Naive thymus-derived CD8-positive, alpha-beta T cell (primary cell): ENCODE measurements at places on chromosomes 1 and 21. TPM values are rescaled to one million over a fixed set of nuclear protein-coding genes. Genes with fewer than 3 reads are reported as not detected.

Gene CRNN
- not detected for total RNA-seq

Gene GBP1
- 45.7 TPM for total RNA-seq

Gene GSTM1
- total RNA-seq: not detected

Gene DIO1
- not detected for total RNA-seq

Gene RAB3B
- 0.05 TPM for total RNA-seq

Gene IFNLR1
- 4.6 TPM for total RNA-seq

DNA sequence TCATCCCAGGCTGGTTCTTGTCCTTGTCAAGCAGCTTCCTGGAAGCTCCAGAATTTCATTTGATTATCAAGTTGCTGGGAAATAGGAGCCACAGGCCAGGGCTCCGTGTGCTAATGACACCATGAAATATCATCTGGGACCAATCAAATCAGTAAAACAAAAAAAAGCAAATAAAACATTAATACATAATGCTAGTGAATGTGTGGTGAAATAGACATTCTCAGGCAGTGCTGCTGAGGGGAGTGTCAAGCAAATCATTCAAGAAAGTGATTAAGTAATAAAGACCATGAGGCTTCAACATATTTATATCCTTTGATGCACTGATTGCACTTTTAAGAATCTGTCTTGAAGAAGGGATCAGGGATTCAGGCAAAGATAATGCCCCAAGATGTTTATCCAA, 213.7 kb downstream of the MATN1 start:
- no peaks in the 10 kb centered on the region for H3K36me3 ChIP-seq
- no peak overlapping the region for H3K27ac ChIP-seq
- peaks cover 11% of the 10 kb centered on the region for H3K27me3 ChIP-seq
- DNase-seq: no peak
- no peak overlapping the region for H3K4me3 ChIP-seq

GRCh38 chr1:39258146-39258924, 53.8 kb downstream of the MACF1 start:
- H3K4me1 ChIP-seq: peaks cover 10% of the 10 kb centered on the region
- no peaks in the 10 kb centered on the region for H3K27me3 ChIP-seq
- no peak overlapping the region for H3K4me3 ChIP-seq
- peak overlapping the region; percentile 54 for H3K27ac ChIP-seq
- H3K36me3 ChIP-seq: peaks cover 39% of the 10 kb centered on the region

DNA sequence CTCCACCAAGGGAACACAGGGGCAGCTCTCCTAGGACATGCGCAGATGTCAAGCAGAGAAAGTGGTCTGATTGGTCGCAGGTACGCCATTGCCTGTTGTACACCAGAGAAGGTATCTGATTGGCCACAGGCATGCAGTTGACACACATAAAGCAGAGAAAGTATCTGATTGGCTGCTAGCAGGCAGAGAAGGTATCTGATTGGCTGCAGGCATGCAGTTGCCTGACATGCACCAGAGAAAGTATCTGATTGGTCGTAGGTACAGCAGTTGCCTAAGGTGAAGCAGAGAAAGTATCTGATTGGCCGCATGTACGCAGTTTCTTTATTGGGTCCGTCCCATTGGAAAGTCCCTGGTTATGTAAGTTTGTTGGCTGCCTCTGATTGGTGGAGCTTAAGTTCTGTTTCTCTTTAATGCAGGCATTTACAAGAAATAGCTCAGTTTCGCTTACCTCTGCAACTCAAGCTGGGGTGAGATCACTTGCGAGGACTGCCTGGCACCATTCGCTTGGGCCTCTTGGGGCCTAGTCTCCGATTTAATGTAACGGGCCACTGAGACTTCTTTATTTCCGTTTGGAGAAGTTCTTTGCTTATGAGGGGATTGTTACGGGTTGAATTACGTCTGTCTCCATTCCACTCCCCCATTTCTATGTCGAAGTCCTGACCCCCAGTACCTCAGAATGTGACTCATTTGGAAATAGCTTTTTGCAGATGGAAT, 74.2 kb downstream of the SIK1 start:
- H3K27ac ChIP-seq: peak overlapping the region; percentile 54
- no peak for DNase-seq
- H3K4me1 ChIP-seq: peaks cover 10% of the 10 kb centered on the region
- no peak overlapping the region for H3K4me3 ChIP-seq
- no peaks in the 10 kb centered on the region for H3K36me3 ChIP-seq

DNA sequence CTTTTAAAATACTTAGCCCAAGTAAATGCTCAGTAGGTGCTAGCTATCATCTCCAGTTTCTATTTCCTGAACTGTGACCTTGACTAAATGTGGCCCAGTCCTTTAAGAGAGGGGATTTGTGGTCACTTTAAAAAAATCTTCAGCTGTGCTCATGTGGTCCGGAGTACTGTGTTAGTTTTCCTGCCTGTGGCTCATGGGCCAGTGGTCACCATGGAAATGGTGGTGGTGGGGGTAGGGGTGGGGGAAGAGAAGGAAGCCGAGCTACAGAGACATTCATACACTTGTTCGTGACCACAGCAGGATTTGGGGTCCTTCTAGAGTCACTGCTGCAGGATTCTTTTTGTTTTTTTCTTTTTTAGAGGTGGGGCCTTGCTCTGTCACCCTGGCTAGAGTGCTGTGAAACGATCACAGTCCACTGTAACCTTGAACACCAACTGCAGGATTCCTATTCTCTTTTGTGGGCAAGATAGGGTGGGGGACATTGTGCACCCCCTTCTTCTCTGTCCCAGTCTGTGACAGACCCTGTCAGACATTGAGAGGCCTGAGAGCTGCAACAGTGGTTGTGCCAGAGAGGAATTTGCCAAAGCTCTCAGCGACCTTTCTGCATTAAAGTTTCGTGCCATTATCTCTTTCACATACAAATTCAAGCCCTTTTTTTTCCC, 25.8 kb downstream of the KIF26B start:
- no peak for DNase-seq
- H3K27me3 ChIP-seq: no peaks in the 10 kb centered on the region
- no peak overlapping the region for H3K27ac ChIP-seq
- H3K36me3 ChIP-seq: no peaks in the 10 kb centered on the region
- peaks cover 11% of the 10 kb centered on the region for H3K4me1 ChIP-seq
- no peak overlapping the region for H3K4me3 ChIP-seq

GRCh38 chr1:227838181-227838580, 22.7 kb downstream of the PRSS38 start:
- H3K36me3 ChIP-seq: no peaks in the 10 kb centered on the region
- H3K4me3 ChIP-seq: no peak overlapping the region
- no peaks in the 10 kb centered on the region for H3K27me3 ChIP-seq
- no peak for DNase-seq
- H3K27ac ChIP-seq: no peak overlapping the region

DNA sequence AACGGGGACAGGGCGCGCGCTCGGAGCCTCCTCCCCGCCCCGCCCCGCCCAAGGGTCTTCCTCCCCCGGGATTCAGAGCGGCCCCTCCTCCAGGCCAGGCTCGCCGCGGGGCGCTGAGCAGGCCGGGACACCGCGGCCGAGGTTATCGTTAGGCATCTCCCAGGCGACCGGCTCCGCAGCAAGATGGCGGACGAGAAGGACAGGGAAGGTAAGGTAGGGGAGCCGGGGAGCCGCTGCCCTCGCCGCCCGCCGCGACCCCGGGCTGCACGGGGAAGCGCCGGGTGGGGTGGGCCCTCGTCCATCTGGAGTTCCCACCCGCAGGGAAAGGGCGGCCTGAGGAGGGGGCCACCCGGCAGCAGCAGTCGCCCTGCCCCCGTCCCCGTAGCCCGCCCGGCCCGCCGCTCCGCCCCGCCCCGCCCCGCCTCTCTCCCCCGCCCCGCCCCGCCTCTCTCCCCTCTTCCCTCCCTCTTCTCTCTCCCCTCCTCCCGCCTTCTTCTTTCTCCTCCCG, 105.9 kb upstream of the HNRNPU start:
- no peak for DNase-seq
- H3K27ac ChIP-seq: peak overlapping the region; percentile 99
- no peaks in the 10 kb centered on the region for H3K27me3 ChIP-seq
- peaks cover 22% of the 10 kb centered on the region for H3K4me1 ChIP-seq
- H3K36me3 ChIP-seq: no peaks in the 10 kb centered on the region

DNA sequence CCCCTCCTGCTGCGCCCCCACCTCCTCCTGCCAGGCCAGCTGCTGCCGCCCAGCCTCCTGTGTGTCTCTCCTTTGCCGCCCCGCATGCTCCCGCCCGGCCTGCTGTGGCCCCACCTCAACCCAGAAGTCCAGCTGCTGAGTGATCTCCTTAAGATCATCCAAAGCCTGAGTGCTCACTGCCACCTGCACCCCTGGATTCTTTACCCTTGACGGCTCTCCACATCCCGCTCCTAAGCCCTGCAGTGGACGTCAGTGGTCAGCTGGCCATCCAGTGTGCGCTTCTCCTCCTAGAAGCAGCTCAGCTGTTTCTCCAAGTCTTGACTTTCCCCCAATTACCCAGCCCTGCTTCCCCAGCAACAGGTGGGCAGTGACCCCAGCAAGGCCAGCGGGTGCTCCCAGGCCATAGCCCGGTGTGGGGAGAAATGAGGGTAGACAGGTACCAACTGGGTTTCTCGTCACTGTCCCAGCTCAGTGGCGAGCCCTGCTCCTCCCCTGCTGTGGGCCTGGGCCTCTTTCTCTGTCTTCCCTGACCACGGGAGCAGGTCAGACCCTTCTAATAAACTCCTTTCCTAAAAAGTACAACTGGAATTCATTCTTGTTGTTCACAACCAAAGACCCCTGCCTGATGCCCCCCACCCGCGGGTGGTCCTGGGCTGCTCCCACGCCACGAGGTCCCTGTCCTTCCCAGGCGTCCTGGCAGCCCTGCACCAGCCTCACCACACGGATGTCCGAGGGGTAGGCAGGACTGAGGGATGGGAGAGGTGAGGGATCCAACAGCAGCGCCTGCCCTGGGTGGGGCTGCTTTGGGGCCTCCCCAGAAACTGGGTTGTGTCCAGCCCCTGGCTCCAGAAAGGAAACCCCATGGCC, 1.4 kb downstream of the KRTAP10-7 start:
- H3K4me1 ChIP-seq: no peaks in the 10 kb centered on the region
- no peak for DNase-seq
- peaks cover 11% of the 10 kb centered on the region for H3K36me3 ChIP-seq
- H3K27ac ChIP-seq: no peak overlapping the region
- no peaks in the 10 kb centered on the region for H3K27me3 ChIP-seq

DNA sequence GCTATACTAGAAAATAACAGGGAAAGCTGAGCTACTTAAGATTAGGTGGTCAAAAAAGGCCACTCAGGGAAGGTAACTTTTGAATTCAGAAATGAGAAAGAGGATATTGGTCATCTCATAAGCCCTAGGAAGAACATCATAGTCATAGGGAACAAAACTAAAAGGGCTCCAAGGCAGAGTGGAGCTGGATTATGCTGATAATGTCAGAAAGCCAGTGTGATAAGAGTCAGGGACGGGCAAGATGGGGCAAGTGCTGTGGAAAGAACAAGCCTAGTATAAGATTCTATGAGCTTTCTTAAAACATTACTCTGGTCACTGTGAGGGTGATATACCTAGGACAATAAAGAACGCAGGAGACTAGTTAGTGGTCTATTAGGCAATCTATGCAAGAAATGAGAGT, 106.6 kb downstream of the DUSP10 start:
- H3K36me3 ChIP-seq: no peaks in the 10 kb centered on the region
- DNase-seq: no peak
- no peak overlapping the region for H3K4me3 ChIP-seq
- no peaks in the 10 kb centered on the region for H3K4me1 ChIP-seq

- H3K27ac ChIP-seq: no peak overlapping the region
- no peaks in the 10 kb centered on the region for H3K36me3 ChIP-seq
- no peak overlapping the region for H3K4me3 ChIP-seq
- peaks cover 25% of the 10 kb centered on the region for H3K4me1 ChIP-seq
- no peak for DNase-seq
- H3K27me3 ChIP-seq: no peaks in the 10 kb centered on the region
These were observed 3.0 kb upstream of the RIT1 start for GRCh38 chr1:155913969-155914757.
